ENCODE measurements at places on chromosomes 4 and X.

GRCh38 chr4:182832352-182833120 lies 84.7 kb downstream of the DCTD start:
- no peak for DNase-seq

DNA sequence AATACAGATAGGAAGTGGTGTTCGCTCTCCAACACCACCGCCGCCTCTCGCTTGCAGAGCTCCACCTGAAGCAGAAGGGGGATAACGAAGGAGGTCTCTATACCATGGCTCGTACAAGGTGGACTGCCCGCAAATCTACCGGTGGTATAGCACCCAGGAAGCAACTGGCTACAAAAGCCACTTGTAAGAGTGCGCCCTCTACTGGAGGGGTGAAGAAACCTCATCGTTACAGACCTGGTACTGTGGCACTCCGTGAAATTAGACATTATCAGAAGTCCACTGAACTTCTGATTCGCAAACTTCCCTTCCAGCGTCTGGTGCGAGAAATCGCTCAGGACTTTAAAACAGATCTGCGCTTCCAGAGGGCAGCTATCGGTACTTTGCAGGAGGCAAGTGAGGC lies 5.2 kb upstream of the BMP15 start:
- no peak for DNase-seq

DNA sequence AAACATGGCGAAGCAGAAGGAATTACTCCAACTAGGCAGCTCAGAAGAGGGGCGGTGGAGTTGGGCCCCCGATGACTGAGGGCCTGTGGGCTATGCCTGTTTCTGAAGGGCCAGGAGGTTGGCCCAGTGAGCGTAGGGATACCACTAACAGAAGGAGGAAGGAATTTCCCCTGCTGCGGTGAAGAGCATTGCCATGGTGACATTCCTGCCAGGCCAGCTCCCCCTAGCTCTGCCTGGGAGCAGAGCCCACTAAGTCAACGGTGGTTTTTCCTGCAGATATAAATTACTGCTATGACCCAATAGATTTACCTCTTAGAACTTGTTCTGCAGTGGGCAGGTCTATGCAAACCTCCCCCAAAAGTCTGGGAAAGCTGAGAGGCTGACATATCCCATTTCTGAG lies 28.9 kb upstream of the HMX1 start:
- no peak for DNase-seq

GRCh38 chr4:80094191-80094590 lies 21.2 kb upstream of the ANTXR2 start:
- DNase-seq, result peak; percentile 50

- peak; percentile 57 for DNase-seq
Measured at GRCh38 chr4:8468746-8469535, 28.4 kb downstream of the TRMT44 start.

GRCh38 chr4:83267121-83267829 lies 17.3 kb downstream of the COQ2 start:
- DNase-seq, result peak; percentile 74

- no peak for DNase-seq
Measured at GRCh38 chr4:37653601-37654000, 32.6 kb downstream of the RELL1 start.

- DNase-seq, result peak; percentile 0
Measured at GRCh38 chr4:95362906-95363558, 185.7 kb downstream of the UNC5C start.

GRCh38 chr4:179858221-179858620 lies 2385.0 kb upstream of the TENM3 start:
- DNase-seq, result no peak

DNA sequence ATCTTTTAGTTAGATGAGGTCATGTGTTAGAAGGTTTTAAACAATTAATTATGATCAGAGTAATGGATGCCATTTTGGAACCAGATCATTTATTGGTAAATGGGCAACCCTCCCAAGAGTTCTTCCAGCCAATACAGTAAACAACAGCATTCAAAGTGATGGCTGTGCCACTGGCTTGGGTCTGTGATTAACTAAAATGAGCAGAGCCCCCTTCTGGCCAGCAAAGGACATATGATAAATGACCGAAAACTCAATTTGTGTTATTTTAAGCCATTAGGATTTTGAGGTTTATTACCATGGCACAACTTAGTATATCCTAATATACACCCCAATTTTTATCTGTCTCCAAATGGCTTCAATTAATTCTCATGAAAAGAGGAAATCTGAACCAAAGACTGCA lies 90.8 kb upstream of the NPFFR2 start:
- peak; percentile 0 for DNase-seq

DNA sequence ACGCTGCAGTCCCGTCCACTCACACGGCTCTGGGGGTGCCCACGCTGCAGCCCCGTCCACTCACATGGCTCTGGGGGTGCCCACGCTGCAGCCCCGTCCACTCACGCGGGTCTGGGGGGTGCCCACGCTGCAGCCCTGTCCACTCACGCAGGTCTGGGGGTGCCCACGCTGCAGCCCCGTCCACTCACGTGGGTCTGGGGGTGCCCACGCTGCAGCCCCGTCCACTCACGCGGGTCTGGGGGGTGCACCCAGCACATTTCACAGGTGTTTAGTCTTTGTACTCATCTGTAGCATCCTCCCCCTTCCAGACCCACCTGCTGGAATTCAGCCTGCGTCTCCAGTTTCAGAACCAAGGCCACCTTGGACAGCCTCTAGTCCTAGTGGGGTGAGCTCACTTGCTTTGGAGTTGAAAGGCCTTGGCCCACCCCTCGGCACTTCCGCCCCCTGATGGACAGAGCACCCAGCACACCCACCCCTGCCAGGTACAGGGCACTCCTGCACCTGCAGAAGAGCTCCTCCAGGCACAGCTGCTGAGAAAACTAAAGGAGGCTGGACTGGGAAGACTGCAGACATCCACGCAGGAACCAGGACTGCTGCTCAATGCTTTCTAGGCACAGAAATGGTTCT lies 73.0 kb downstream of the ABLIM2 start:
- no peak for DNase-seq

- DNase-seq, result no peak
Measured at GRCh38 chr4:44544158-44544557, 95.5 kb upstream of the KCTD8 start.

DNA sequence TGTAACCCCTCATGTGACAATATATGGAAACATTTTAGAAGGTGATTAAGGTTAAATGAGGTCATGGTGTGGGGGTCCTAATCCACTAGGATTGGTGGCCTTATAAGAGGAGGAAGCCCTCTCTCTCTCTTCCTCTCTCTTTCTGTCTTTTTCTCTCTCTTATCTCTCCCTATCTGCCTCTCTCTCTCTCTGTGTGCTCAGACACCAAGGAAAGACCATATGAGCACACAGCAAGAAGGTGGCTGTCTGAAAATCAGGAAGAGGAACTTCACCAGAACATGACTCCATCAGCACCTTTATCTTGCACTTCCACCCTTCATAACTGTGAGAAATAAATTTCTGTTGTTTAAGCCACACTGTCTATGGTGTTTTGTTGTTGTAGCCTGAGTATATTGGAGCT lies 1472.2 kb downstream of the PCDH7 start:
- no peak for DNase-seq

DNA sequence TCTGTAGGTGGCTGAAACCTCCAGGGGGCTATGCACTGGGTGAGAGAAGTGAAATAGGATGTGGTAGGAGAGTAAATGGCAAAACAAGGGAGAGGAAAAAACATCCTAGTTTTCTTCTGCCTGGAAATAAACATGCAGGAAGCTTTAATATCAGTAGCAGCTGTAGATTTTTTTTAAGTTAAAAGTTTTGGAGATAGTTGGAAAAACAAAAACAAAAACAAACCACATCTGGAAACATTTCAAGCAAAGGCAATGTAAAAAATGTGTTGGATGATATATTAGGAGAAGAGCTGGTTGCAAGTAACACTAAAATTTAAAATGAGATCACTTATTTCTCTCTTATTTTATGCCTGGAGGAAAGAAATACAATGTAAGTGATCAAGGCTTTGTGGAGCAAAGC lies 388.0 kb downstream of the SPRY1 start:
- DNase-seq, result no peak

GRCh38 chr4:38122060-38122459 lies 161.9 kb downstream of the PTTG2 start:
- no peak for DNase-seq

DNA sequence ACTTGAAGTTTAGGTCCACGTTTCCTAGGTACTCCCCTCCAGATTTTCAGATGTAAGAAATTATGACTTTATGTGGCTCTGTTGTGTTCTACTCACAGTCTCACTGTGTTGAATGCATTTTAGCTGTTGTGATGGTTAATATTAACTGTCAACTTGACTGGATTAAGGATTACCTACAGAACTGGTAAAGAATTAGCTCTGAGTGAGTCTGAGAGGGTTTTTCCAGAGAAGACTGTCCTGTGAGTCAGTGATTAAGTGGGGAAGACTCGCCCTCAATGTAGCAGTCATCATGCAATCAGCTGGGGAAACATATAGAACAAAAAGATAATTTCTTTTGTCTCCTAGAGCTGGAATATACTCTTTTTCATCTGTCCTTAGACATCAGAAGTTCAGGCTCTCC lies 493.4 kb downstream of the ACTRT1 start:
- no peak for DNase-seq

DNA sequence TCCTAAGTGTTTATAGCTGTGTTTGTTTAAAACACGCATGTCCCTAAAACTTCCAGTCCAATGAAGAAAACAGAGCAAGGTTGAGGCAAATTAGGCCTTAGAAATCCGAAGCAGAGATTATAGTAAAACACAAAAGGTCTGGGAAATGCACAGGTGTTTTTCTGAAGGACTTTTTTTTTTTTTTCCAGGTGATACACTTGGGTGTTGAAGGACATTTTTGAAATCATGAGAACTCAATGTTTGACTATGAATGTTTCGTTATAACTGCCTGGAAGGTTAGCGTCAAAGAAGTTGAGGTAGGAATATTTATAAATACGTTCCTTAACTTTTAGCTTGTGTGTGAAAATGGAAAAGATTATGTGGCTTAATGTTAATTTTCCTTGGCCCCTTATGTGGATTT lies 45.5 kb downstream of the FHIP1A start:
- DNase-seq, result no peak

GRCh38 chr4:127410644-127411043 lies 222.1 kb upstream of the INTU start:
- DNase-seq, result no peak

DNA sequence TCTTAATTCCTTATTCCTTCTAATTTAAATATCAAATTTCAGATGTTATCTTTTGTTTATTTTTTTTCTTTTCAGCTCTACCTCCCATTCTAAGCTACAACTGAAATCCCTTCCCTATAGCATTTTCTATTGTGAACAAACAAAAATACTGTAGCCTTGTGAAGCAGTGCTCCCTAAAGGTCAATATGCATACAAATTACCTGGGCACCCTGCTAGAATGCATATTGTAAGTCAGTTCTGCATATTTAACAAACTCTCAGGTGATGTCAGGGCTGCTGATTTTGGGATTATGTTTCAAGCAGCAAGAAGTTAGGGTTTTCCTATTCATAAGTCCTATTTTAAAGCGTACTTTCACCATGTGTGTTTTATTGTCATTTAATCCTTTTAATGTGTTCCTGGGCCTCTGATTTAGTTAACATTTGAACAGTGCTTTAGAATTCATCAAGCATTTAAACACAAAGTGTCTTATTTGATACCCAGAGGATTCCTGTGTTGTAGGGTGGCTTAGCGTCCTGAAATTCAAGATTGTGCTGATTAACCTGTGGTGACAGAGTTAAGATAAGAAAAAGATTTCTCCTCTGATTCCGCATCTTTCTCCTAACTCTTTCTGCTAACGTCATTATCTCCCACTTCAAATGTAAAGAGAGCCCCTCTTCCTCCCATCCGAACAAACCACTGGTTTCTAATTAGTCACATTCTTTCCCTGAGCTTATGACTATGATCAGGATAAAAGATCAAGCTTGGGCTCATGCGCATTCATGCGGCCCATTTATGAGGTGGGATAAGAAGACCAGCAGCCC lies 221.3 kb downstream of the ANK2 start:
- no peak for DNase-seq

GRCh38 chrX:1231850-1232465 lies 19.5 kb upstream of the CRLF2 start:
- no peak for DNase-seq

GRCh38 chr4:117326091-117326490 lies 240.7 kb upstream of the TRAM1L1 start:
- no peak for DNase-seq

DNA sequence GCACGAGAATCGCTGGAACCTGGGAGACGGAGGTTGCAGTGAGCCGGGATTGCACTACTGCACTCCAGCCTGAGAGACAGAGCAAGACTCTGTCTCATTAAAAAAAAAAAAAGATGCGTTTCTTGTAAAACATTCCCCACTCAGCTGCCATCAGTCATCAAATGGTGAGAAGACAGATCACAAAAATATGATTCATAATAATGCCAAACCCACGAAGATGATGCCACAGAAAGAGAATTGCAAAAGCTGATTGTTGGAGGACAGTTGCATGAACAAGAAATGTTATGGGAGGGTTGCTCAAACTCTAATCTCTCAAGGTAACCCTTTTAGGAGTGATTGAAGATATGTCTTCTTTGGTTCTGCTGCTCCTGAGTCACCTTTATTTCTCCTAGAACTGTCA lies 21.4 kb upstream of the SMIM14 start:
- no peak for DNase-seq

DNA sequence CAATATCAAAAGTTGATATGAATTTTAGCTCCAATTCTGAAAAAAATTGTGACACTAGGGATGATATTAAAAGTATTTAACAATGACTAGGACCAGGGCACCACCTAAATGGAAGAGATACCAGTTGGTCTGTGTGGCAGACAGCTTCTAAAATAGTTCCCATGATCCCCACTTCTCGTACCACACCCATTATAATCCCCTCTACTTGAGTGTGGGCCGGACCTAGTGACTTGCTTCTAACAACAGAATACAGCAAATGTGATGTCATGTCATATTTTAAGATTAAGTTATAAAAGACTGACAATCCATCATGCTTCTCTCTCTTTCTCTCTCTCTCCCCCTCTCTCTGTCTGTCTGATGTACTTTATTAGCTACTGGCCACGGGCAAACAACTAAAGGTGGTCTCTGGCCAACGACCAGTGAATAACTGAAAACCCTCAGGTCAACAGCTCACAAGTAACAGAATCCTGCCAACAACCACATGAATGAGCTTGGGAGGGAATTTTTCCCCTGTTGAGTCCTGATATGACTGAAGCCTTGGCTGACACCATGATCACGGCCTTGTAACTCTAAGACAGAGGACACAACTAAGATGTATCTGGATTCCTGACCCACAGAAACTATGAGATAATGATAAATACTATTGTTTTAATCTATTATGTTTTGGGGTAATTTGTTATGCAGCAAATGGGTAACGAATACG lies 34.4 kb downstream of the FAM13A start:
- no peak for DNase-seq

GRCh38 chrX:9195199-9195880 lies 161.4 kb upstream of the FAM9B start:
- DNase-seq, result no peak

GRCh38 chrX:18076434-18076833 lies 144.3 kb downstream of the BEND2 start:
- DNase-seq, result no peak

- DNase-seq, result peak; percentile 76
Measured at GRCh38 chrX:11406109-11406765, 113.0 kb downstream of the AMELX start.

GRCh38 chrX:53930515-53931380 lies 113.5 kb downstream of the PHF8 start:
- DNase-seq, result peak; percentile 65

Measured in IMR-90 (cell line).